ENCODE measurements at places on chromosomes 5 and 9.

- DNase-seq: no peak
These were observed 20.6 kb upstream of the ZFYVE16 start for GRCh38 chr5:80387063-80387768.

GRCh38 chr5:54294097-54294667 lies 16.2 kb downstream of the ARL15 start:
- no peak for DNase-seq

DNA sequence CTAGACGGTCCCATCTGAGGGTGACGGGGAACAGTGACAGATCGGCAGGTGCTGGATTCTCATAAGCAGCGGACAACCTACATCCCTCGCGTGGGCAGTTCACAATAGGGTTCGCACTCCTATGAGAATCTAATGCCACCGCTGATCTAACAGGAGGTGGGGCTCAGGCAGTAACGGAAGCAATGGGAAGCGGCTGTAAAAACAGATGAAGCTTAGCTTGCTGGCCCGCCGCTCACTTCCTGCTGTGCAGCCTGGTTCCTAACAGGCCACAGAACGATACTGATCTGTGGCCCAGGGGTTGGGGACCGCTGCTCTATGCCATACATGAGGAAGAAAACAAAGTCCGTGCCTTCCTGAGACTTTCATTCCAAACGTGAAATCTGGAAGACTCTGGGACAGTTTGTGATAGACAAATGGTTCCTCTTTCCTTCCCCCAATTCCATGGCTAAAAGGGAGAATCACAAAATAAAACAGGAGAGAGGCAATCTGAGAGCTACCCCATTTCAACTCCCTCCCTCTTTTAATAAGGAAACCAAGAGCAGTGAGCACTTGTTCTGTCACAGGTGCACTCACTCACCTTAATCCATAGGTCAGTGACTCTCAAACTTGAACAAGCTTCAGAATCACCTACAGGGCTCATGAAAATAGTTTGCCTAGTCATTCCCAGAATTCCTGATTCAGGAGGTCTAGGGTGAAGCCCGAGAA lies 12.1 kb downstream of the PDCL start:
- no peak for DNase-seq

DNA sequence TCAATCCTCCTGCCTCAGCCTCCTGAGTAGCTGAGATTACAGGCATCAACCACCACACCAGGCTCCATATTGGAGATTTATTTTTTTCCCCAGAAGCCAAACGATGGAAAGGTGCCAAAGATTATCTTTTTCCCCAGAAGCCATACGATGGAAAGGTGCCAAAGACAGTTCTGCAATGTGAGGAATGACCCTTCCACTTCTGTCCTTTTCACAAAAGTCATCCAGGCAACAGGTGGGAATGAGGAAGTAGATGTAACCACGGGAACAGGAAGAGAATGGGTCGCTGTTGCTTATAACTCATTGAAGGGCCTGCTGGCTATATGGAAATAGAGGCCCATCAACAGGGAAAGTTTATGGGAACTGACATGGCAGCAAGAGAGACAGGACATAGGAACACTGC lies 233.7 kb upstream of the MSX2 start:
- no peak for DNase-seq

- no peak for DNase-seq
These were observed 41.3 kb upstream of the ZSWIM6 start for GRCh38 chr5:61290791-61291210.

GRCh38 chr5:150485693-150486401 lies 22.1 kb upstream of the NDST1 start:
- peak; percentile 73 for DNase-seq

- no peak for DNase-seq
These were observed 963.6 kb downstream of the CDH12 start for GRCh38 chr5:21889581-21889980.

DNA sequence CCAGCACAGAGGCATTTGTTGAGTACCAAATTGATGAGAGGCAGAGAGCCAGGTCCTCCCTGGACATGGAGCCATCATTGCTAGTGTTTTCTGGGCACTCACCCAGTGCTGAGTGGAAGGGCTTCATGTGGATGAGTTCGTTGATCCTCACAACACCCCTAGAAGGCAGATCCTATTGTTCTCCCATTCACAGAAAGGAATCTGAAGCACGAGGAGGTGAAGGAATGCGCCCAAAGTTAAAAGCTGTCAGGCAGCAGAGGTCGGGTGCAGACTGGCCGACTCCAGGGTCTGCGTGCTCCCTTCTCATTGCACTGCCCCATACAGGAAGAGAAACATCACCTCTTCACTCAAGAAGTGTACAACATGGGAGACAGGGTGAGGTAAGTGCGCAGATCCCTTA lies 153.5 kb upstream of the TNPO1 start:
- DNase-seq: no peak

GRCh38 chr9:101275769-101276250 lies 109.0 kb downstream of the BAAT start:
- DNase-seq: no peak

- DNase-seq: no peak
These were observed 1008.2 kb upstream of the CDH9 start for GRCh38 chr5:28046596-28046995.

DNA sequence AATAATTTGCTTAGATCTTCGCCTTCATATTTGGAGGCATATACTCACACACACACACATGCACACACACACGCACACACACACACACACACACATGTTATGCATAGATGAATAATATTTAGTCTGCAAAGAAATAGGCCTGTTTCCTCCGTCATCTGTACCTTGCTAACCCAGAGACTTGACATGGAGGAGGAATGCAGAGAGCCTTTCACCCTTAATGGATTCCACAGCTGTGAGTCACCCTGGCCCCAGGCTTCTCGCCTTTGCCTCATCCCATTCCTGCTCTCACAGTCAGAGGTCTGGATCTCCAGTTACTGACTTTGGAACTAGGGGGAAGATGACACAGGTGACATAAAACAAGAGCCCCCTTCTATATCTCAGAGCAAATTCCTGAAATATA lies 29.7 kb downstream of the ZNF462 start:
- DNase-seq: no peak

DNA sequence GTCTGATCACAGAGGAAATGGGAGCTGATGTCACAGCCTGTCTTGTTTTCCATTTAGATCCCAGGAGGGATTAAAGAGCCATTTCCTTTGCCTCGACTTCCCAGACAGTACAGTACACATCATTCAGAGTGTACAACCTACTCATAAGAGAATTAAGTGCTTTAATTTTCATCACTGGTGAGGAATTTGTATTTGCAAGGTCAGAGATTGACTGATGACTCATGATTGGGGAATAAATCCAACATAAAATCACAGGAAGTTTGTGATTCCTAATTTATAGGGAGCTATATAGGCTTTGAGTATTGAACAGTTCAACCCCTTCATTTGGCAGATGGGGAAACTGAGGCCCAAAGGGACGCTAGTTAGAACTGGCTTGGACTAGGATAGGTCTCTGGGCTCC lies 4.1 kb upstream of the TOMM5 start:
- no peak for DNase-seq

DNA sequence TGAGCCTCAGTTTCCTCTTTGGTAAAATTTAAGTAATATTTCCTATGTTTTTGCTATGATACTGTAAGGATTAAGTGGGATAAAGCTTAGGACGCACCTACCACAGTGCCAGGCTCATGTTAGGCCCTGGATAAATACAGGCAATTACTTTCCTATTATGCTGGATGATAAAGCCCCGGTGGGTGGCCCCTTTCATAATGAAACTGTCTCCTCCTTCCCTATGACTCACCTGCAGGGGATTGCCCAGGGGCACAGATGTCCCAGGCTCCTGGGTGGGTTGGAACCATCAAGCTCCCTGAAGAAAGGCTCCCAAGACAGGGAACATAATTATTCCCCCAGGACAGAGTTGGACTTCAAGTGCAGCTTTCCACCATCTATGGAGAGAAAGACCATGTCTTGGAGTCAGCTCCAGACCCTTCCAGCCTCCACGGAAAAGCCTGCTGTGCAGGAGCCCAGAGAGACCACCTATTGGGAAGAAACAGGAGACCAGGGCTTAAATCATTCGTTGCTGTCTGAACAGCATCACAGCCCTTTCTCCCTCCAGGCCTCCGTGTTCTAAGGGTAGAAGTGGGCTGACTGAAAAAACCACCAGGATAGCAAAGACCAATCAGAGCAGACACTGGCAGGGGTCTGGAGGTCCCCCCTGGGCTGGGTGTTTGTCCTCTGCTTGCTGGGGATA lies 43.2 kb upstream of the FOXE1 start:
- no peak for DNase-seq

DNA sequence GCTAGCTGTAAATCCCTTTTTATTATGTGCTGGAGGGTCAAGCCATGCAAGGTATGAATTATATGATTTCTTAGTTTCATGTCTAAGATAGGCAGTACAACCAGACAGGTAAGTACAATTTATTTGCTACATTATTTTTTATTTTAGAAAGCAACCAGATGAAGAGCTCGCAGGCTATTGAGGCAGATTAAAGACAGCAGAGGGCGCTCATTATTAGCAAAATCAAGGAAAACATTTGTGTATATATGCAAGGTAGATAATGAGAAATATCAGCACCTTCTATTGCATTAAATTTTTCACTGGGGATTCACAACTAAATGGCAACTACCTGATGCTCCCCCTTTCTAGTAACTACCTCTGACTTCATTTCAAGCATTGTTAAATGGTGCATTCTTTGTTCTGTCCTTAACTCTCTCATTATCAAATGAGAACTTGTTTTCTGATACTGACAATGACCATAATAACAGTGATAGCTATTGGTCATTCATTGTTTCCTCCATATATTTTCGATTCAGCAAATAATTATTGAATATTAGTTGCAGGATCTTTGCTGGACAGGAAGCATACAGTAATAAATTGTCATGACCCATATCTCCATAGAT lies 8.6 kb downstream of the SCGB3A2 start:
- DNase-seq: no peak

GRCh38 chr9:105187781-105188180 lies 56.7 kb upstream of the SLC44A1 start:
- DNase-seq: no peak

GRCh38 chr9:128504485-128505413 lies at the start of gene GLE1:
GLE1 (plus strand) TSS chr9:128504719; CDS start chr9:128504806, 87 bp downstream.
- DNase-seq: peak; percentile 97

GRCh38 chr5:151240924-151241635 lies 11.9 kb upstream of the GM2A start:
- no peak for DNase-seq

DNA sequence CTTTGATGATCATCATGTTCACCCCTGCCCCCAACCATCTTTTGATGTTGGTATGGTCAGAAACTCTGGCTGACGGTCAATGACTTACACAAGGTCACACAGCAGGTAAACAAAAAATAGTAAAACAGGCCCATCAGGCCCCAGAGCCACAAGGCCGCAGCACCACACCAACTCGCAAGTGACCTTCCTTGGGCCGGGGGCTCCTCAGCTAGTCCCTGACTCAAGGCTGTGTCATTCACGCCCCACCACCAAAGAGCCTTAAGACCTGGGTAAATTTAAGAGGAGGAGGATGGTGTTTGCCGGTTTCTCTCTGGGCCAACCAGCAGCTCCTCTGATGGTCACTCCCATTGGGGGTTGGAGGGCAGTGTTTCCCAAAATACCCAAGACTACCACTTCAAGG lies 55.8 kb downstream of the PSMB7 start:
- DNase-seq: no peak
